NCI-H446 (cell line): ENCODE measurements at places on chromosomes 16 and 17.
A peak's percentile ranks its signal among the peaks of the same experiment; 100 is the strongest.

DNA sequence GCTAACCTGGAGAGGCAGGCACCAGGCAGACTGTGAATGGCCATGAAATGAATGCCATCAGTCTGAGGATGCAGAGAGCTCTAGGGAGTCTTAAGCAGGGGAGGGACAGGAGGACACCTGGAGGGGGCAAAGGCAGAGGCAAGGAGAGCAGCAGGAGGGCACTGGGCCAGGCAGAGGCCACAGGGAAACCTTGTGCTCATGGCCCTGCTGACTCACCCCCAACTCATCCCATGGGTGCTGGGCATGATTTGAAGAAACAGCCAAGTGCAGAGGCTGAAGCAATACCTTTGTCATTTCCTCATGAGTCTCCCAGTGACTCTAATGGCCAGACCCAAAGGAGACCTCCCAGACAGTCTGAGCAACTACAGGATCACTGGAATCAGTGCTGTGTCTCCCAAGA lies 141.4 kb downstream of the TMEM132E start:
- DNase-seq = no peak

- DNase-seq = no peak
These were observed 238.7 kb upstream of the ZFHX3 start for GRCh38 chr16:73286346-73287267.

DNA sequence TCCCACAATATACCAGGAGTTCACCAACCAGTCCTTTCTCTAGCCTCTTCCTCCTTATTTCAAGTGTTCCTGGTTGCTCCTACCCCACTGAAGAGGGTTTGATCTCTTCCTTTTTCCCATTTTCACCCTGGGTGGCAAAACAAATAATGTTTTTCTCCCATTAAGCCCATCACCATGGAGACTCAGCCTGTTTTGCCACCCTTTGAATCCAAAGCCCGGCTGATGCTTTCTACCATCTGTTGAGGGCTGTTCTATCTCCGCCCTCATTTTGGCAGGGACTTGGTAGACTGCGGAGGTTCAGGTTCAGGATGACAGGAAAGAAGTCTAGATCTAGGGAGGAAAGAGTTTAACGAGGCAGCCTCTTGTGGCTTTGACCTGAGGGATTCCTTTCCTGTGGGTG lies 2.6 kb downstream of the DNAH2 start:
- DNase-seq = peak; percentile 89

GRCh38 chr17:11290814-11291213 lies 49.8 kb downstream of the SHISA6 start:
- no peak for DNase-seq

DNA sequence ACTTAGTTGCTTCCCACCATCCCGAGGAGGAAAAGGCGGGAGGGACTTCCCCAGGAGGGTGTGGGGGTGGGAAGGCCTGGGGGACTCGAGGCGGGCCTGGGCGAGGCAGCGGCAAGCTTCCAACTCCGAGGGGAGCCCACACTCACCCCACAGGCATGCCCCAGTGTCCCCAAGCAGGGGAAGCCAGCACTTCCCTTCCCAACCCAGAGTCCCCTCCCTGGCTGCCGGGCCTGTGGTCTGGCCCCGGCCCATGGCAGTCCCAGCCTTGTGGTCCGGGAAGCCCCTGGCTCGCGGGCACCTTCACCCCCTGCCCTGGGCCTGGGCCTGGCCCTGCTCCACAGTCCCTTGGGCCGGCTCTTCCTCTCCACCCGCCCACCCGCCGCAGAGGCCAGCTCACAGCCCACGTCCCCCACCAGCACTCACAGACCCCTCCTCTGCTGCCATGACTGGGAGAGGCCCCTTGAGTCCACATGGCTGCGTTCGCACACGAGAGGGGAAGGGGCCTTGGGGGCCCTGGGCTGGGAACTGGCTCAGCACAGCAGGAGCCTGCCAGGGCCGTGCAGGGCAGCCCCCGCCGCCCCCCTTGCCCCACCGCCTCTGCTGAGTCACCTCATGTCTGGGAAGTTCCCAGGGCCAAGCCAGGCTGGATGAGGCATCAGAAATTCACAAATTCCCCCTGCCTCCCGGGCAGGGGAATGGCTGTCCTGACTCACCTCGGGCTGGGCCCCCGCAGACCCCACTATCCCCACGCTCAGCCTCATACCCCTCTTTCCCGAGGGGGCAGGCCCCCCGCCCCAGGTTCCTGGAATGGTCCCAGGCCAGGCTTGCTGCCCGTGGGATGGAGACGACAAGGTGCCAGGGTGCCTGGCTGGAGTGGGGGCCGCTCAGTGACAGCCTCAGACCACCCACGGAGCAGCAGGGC lies 27.8 kb downstream of the BAHCC1 start:
- DNase-seq = peak; percentile 61

- DNase-seq = no peak
These were observed at the start of gene CCDC92B for GRCh38 chr17:2749058-2749783. CCDC92B (minus strand) TSS chr17:2749652; CDS start chr17:2735145, 14,507 bp downstream.

DNA sequence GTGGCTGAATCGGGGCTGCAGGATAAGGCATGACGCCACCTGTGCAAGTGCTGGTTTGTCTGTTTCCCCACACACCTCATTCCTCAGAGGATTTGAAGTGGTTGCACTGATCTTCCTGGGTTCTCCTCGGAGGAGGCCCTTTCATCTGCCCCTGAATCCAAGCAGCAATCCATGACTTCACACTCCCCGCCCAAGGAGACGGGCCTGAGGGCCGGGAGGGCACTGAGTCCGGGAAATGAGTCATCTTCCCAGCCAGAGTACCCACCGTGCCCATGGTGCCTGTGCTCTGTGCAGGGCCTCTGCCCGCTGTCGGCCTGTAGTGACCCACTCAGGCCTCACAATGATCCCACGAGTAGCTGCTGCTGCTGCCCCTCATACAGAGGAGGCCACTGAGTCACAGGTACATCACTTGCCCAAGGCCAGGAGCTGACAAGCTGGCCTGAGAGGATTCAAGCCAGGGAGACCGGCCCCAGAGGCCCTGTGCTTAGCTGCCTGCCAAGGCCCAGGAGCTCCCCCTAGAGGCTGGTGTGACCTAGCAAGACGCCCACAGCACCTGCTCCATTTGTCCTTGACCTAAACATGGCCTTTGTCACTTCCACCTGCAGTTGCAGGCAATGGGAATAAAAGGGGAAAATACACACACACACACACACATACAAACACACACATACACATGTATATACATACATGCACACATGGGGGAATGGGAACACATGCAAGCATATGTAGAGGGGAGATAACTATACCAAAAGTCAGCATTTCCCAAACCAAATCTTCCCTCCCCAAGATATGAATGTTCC lies 240.0 kb downstream of the C16orf95 start:
- DNase-seq = no peak

- no peak for DNase-seq
These were observed 34.9 kb upstream of the CACNG4 start for GRCh38 chr17:66929591-66929990.

- no peak for DNase-seq
These were observed 16.4 kb downstream of the C16orf74 start for GRCh38 chr16:85734311-85735017.

- DNase-seq = no peak
These were observed 21.3 kb downstream of the DEF8 start for GRCh38 chr16:89969741-89970410.

- no peak for DNase-seq
These were observed 30.8 kb downstream of the PRSS54 start for GRCh38 chr16:58264007-58264406.

DNA sequence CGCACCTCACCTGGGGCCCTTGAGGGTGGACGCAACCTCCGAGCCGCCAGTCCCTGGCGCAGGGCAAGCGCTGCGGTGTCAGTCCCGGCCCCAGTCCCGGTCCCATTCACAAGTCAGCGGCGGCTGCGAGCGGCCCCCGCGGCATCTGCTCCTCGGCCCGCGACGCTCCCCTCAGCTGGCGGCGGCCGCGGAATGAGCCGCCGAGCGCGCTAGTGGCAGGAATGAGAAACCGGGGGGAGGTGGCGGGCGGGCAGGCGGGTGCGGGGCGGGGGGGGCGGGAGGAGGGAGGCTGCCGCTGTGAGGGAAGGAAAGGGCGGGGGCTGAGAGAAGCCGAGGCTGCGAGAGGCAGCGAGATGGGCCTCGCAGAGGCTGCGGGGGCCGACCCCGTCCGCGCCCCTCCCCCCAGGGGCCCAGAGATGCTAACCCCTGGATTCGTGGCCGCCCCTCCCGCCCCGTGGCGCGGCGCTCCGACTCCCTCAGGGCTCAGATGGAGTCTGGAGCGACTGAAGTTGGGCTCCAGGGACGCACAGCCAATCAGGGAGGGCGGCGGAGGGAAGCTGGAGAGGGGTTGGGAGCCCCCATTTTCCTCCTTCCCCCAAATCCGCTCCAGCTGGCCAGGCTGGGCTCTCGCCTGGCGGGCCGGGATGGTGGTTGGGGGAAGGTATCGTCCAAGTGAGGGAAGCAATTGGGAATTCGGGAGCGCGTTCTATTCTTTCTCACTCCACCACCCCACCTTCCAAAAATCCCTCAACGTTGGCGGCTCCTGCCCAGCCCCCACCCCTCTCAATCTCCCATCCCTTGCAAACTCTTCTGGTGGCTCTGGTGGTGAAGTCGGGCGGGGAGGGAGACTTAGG lies at the start of gene CDH11:
CDH11 (minus strand) TSS at position 194 of the 854 bp plus-strand sequence. CDS start 117,194 bp downstream, outside the sequence.
- no peak for DNase-seq

DNA sequence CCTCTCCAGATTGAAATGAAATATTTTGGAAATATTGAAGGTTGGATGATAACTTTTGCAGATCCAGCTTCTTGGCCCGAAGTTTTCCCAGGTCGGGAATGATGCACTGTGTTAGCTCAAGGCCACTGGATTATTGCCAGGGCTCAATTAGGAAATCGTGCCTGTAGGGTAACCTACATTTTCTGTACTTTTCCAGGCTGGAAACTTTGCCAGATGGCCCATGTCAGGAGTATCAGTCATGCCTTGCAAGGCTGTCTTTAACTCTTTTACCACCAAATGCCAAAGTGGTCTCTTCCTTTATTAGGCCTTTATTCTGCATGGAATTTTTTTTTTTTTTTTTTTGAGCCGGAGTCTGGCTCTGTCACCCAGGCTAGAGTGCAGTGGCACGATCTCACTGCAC lies 8.9 kb upstream of the SEC14L1 start:
- peak; percentile 86 for DNase-seq

GRCh38 chr17:82838386-82839063 lies 1.3 kb downstream of the ZNF750 start:
- DNase-seq = no peak

GRCh38 chr16:82187829-82188228 lies 17.8 kb upstream of the MPHOSPH6 start:
- DNase-seq = no peak

DNA sequence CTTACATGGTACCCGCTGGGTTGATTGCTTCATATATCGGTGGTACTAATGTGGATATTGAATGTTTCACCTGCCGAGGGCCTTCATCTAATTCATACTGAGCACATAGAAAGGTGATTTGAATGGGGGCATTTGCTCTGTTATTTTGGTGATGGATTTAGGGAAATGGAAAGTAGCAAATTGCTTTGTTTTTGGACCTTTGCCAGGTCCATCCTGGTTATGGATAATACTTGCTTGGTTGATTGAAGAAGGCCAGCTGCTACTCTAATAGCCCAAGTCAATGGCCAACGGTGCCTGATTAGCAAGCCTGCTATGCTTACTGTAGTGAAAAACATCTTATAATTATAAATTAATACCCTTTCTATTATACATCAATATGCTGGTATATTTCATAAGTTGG lies 253.6 kb downstream of the CDH13 start:
- no peak for DNase-seq

- DNase-seq = no peak
These were observed 12.5 kb upstream of the RBBP6 start for GRCh38 chr16:24526701-24527495.

DNA sequence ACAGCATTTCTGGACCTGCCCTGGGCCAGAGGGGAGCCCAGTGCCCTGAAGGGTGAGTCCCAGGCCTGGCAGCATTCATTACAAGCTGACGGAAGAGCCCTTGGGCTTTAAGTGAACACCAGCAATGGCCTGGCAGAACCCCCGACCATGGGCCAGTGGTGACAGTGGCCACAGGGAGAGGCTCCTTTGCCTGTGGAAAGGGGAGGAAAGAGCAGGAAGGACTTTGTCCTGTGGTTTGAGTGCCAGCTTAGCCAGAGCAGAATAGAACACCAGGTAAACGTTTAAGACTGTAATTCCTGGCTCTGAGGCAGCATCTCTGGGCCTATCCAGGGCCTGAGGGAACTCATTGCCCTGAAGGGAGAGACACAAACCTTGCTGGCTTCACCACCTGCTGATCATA lies 34.3 kb upstream of the ATP2C2 start:
- DNase-seq = no peak

GRCh38 chr16:56382901-56383355 lies 42.4 kb downstream of the AMFR start:
- no peak for DNase-seq

- DNase-seq = no peak
These were observed 33.2 kb downstream of the WDR59 start for GRCh38 chr16:74951681-74952080.

DNA sequence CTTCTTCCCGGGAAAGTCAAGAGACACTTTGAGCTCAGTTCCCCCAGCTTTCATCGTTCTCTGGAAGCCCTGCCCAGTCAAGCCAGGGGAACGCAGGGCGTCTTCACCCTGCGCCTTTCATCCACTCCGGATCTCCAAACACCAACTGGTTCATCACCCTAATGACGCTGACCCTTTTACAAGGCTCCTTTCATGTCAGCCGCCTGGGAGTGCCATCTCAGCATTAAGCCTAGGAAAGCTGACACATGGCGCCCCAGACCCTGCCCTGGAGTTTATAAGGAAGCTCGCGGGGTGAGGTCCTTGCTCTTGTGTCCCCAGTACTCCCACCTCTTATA lies 594 bp upstream of the DNAJC7 start:
- DNase-seq = no peak

DNA sequence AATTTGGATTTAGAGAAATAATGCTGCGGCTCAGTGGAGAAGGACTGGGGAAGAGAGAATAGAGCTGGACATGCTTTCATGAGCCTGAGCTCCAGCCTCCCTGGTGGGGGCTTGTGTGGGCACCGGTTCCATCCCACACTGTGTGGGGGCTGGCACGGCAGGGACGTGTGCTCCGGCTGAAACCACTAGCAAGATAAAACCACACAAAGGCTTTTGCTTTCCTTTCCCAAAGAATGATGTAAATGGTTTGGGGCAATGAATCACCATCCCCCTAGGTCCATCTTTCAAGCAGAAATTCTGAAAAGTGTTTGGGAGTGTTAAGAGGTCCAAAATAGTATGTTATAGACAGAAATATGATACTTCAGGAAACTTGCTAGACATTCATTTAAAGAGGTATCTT lies 77.0 kb downstream of the CDH11 start:
- DNase-seq = no peak

DNA sequence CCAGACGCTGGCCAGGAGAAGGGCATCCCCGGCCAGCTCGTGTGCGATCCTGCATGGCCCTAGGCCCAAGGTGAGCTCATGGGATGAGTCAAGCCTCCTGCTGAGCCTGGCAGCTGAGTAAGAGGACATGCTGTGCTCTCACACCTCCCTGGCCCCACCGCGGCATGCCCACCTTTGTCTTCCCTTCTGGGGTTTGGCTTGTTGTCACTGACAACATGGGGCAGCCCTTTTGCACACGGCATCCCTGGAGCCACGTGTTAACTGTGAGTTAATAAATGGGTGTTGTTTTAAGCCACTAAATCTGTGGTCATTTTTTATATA lies 8.9 kb upstream of the TNS4 start:
- peak; percentile 47 for DNase-seq
